ENCODE measurements at places on chromosomes 5 and 9.

GRCh38 chr5:156716591-156717380, 133.3 kb upstream of the PPP1R2B start:
- no peak for DNase-seq

GRCh38 chr9:134442486-134443173, 116.4 kb downstream of the RXRA start:
- DNase-seq: no peak

DNA sequence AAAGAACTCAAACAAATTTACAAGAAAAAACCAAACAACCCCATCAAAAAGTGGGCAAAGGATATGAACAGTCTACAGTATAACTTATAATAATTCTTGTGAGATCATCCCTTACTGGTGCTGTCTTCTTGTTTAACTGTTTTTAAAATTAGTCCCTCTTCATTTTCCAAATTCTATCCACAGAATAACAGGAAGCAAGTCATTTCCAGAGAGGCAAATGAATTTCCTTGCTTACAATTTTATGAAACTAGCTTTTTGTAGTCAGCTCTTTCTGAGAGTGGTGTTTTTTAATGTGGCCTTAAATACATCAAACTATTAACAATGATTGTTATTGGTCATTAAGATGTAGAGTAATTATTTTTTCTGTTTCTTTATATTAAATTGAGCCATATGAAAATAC, 40.6 kb downstream of the FAM174A start:
- DNase-seq: no peak

- DNase-seq: peak; percentile 3
Measured at GRCh38 chr9:93223260-93224180, 39.6 kb downstream of the WNK2 start.

DNA sequence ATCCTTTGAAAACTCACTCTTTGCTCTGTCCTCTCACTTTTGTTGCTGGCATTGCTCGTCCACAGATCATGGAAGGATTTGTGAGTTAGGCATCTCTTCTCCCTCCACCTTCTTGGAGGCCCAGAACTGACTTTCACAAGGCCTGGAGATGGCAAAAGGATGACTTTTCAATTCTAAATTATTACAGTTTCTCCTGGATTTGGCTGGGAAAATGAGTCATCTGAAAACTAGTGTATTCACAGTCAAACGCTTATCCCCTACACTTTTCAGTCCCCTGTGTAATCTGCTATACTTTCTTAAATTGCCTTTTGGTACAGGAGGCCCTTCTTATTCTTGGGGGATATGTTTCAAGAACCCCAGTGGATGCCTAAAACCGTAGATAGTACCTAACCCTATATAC, 35.6 kb downstream of the ADRA1B start:
- no peak for DNase-seq

DNA sequence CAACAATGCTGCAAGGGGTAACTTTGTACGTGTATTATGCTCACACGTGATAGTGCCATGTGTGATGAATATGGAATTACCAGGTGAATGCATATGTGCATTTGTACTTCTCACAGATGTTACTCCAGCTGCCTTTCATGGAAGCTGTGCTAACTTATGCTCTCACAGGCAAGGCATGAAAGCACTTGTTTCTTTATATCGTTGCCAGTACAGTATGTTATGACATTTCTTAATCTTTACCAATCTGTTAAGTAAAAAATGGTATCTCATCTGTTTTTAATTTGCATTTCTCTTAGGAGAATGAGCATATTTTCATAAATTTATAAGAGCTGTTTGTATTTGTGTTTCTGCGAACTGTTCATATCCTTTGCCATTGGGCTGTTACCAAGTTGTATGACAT, 311.8 kb upstream of the DMRT1 start:
- no peak for DNase-seq

- DNase-seq: no peak
Measured at GRCh38 chr9:76690973-76691370, 73.3 kb upstream of the PCA3 start.

DNA sequence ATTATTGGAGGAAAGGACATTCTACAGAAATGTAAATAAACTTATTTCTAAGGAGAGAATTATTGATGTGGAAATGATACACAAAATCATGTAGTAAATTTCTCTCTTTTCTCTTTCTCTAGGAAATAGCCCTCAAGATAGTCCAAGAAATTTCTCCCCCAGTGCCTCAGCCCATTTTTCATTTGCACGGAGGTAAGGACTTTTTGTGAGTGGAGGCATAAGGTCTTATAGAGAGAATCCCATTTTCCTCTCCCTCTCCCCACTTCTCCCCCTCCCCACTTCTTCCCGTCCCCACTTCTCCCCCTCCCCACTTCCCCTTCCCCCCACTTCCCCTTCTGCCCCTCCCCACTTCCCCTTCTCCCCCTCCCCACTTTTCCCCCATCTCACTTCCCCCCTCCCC, 106.6 kb downstream of the CD180 start:
- no peak for DNase-seq

GRCh38 chr5:175059687-175060211, 335.4 kb downstream of the MSX2 start:
- no peak for DNase-seq

- no peak for DNase-seq
Measured at GRCh38 chr9:135704483-135704882, 2.5 kb downstream of the KCNT1 start.

- DNase-seq: no peak
Measured at GRCh38 chr5:123538670-123539459, 26.9 kb downstream of the CSNK1G3 start.

DNA sequence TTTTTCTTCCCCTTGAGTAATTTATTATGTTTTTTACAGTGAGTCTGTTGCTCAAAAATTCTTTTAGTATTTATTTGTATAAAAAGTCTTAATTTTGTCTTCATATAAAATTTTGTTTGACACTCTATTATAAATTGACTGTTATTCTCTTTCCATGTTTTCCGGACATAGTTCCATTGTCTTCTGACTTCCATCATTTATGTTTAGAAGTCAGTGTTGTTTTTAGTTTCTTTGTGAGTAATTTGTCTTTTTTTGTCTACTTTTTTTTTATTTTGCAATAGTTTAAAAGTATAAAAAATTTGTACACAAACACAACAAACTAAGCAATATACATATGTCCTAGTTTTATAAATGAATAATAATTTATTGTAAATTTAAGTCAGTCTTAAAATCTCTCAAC, 25.7 kb upstream of the SPDL1 start:
- no peak for DNase-seq

DNA sequence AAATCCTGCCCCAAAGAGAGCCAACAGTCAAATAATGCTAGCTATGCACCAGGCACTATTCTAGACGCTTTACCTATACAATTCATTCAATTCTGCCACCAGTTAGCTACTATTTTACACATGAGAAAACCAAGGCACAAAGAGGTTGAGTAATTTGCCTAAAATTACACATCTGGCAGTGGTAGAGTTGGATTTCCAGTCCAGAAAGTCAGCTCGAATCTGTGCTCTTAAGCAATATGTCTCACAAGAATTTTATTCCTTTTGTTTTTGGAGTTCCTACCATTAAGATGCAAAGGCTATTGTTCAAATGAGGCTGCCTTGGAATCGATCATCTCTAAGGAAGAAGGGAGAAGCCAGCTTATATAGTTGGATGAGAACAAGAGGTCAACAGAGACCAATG, 256.9 kb upstream of the RASA1 start:
- DNase-seq: no peak

DNA sequence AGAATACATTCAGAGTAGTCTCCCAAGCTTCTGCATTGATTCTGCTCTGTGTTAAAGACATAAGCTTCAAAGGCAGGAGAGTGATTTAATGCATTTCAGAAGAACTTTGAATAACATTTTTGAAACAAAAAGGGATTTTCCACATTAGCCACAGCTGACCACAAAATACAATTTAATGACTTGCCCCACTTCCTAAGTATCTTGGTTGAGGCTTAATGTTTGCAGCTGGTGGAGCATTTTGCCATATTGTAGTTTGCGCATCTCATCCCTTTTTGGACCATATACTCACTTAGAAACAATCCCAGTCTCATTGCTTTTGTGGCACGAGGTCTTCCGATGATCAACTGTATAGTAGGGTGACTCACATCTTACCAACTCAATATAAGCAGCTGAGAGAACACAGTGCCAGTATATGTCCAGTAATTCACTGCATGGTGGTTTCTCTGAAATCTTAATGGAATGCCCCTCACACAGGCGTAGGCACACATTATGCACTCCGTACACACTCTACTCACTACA, 455.8 kb upstream of the PTGER4 start:
- DNase-seq: peak; percentile 41

GRCh38 chr9:125690679-125691078, 16.3 kb downstream of the MAPKAP1 start:
- DNase-seq: no peak

DNA sequence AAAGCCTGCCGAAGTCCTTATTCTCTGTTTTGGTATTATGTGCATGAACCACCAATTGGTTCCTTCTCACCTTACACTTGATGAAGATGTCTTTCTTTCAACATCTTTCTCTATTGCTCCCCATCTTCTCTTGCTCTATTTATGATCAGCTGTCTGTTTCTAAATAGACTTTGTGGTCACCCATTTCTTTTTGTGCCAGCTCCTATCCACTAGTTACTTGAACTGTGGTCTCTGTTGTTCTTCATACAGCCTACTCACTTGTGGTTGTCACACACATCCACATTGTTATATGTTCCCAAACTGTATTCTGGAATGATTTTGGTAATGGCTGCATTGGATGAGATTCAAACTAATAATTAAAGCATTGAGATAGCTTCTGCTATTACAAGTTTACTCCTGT, 11.4 kb downstream of the VCAN start:
- DNase-seq: no peak
